ENCODE measurements at places on chromosomes 13 and 19.

DNA sequence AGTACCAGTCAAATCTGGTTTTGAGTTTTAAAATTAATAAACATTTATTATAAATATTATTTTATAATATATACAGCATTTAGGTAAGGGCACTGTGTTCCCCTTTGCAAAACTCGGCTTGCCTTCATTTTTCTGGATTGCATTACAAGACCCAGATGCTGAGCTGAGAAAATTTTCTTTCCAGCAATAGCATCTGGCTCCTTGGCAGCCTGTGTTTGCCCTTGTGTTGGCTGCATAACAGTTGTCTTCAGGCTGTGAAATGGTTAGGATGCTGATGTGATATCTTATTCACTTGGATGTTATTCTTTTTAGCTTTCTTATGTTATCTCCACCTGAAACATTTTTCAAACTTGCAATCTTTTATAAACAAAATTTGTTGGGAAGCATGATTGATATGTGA is 784.4 kb downstream of the DACH1 start:
- no peak for DNase-seq

DNA sequence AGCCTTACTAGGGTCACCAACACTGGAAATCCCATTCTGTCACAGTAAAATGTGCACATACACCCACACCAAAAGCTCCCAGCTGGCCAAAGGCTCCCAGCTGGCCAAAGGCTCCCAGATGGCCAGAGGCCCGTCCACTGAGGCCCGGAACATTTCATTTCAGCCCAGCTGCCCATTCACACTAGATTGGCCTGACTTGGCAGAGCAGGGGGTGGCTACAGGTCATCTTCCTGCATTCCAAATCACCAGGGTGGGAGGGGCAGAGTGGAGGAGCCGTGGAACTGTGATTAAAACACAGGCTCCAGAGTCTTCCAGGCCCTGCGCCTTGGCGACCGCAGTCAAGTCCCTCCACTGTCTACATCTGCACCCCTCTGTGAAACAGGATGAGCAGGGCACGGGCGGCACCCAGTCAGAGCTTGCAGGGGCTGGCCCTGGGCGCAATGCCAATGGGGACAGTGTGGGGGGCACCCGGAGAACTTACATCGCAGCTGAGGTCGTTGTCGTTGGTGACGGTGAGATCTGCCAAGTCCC is 10.1 kb upstream of the PRKD2 start:
- no peak for DNase-seq

DNA sequence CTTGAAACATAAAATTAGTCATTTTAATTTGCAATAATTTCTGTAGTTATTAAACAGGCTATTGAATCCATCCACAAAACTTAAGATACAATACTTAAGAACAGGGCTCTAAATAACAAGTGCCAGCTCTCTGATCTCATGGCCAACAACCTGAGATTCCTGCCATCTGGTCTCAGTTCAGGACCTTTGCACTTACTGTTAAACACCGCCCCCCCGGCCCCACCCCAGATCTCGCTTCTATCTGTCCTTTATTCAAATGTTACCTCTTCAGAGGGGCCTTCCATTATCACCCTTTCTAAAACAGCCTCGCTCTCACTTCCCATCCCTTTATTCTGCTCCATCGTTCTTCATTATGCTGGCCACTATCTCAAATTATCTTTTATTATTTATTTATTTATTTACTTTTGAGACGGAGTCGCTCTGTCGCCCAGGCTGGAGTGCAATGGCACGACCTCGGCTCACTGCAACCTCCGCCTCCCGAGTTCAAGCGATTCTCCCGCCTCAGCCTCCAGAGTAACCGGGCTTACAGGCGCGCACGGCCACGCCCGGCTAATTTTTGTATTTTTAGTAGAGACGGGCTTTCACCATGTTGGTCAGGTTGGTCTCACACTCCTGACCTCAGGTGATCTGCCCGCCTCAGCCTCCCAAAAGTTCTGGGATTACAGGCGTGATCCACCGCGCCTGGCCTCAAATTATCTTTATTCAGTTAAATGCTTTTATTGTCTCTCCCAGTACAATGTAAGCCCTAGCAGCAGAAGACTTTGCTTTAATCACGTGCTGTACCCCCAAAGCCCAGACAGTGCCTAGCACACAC is 838 bp upstream of the SNRNP70 start:
- no peak for DNase-seq

- no peak for DNase-seq
Measured at GRCh38 chr13:44040818-44041100, 161.1 kb downstream of the LACC1 start.

DNA sequence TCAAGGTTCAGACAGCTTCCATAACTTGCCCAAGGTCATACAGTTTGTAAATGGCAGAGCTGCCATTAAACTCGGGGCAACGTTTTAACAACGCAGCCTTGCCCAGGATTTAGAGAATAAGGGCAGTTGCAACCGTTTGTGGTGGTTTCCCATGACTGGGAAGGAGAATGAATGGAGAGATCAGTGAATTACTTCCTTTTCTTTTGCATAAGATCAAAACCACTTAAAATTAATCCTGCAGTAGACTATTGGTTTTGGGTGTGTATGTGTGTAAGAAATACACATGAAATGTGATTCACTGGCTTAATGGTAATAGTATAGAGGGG is 179.1 kb upstream of the MIR17HG start:
- no peak for DNase-seq

GRCh38 chr13:59755632-59756290 is 408.0 kb downstream of the DIAPH3 start:
- DNase-seq = peak; percentile 4
